ENCODE measurements at places on chromosomes 7 and 10.

- DNase-seq = no peak
These were observed 648.3 kb upstream of the PHF14 start for GRCh38 chr7:10325395-10325794.

- no peak for DNase-seq
These were observed 22.8 kb upstream of the MSMB start for GRCh38 chr10:46068905-46069304.

GRCh38 chr7:106504645-106505044 is 156.3 kb downstream of the CCDC71L start:
- DNase-seq = no peak

GRCh38 chr7:75727881-75728593 is 10.7 kb downstream of the HIP1 start:
- peak; percentile 77 for DNase-seq

DNA sequence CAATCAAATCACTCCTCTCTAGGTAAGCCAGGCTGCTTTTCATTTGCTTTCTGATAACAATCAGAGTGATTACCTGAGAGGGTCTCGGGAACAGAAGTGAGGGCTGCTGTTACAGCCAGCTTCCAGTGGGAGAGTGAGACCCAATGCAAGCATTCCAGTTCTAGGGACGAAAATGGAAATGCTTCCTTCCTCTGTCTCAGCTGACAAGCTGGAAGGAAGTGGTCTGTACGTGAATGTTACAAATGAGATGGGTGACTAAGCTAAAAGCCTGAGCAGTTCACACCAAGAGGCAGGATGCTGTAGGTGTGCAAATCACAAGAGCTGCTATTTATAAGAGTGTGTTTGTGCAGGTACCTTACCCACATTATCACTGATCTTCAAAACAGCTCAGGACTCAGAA is 772.4 kb downstream of the GRID1 start:
- DNase-seq = no peak

DNA sequence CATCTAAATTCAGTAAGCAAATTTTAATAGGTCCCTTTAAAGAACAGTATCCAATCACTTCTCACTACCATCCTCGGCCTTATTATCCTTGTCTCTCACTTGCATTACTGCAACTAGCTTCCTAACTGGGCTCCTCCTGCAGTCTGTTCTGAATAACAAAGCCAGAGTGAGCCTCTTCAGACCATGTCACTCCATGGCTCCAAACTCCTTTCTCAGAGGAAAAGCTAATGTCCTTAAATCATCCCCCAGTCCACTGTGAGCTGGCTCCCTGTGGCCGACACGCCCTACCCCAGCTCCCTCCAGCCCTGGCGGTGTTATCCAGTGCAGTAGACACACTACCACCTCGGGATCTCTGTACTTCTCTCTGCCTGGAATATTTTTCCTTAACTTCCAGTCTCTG is 80.0 kb downstream of the EPC1 start:
- DNase-seq = no peak

- no peak for DNase-seq
These were observed 41.9 kb downstream of the SPAM1 start for GRCh38 chr7:123966936-123967335.

GRCh38 chr7:2894118-2894940 is 50.2 kb upstream of the GNA12 start:
- DNase-seq = no peak

GRCh38 chr7:45173596-45174327 is 16.2 kb downstream of the RAMP3 start:
- DNase-seq = peak; percentile 72

- DNase-seq = no peak
These were observed 29.2 kb upstream of the CLDN4 start for GRCh38 chr7:73801577-73801976.

- no peak for DNase-seq
These were observed 40.0 kb downstream of the SYPL1 start for GRCh38 chr7:106071999-106072714.

DNA sequence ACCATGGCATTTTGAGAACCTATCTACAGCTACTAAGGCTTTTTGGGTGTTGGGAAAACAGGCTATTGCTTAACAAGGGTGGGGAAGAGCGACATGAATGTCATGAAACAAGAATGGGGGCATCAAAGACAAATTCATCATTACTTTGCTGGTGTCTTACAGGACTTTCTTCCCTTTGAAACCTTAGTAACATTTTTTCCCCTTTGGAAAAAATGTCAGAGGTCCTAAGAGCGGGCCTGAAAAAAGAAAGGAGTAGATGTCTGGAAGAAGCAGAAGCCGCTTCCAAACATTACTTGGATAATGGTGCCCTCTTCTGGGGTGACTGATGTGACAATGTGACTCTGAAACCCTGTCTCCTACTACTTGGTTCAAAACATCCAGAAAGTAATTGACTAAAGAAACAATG is 3.8 kb upstream of the DDX50 start:
- no peak for DNase-seq

GRCh38 chr7:147535701-147536111 is 1054.9 kb upstream of the C7orf33 start:
- no peak for DNase-seq

DNA sequence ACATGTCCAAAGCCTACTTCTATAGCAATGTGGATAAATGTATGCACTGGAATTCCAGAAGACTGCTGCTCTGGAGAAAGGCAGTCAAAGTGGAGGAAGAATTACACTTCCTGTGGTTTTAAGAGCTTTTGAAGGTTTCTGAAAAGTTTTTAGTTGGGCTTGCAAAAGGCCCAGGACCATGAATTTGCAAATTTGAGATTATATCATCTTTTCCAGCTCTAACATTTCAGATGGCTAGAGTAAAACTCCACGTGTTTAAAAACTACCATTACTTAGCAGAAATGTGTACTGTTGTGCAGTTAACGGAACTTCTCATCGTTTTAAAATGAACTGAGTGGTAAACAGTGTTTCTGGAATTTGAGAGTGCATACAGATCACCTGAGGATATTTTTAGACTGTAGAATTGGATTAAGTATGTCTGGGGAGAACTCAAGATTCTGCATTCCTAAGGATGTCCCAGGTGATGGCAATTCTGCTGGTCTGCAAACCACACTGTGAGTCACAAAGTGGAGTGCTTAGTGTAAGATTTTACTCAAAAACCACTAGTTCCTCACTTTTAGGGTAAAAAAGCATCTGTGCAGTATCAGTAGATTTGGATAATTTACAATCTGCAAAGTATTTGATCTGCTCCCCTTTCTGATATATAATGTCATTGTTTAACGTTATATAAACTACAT is 32.9 kb upstream of the CCDC71L start:
- DNase-seq = no peak

DNA sequence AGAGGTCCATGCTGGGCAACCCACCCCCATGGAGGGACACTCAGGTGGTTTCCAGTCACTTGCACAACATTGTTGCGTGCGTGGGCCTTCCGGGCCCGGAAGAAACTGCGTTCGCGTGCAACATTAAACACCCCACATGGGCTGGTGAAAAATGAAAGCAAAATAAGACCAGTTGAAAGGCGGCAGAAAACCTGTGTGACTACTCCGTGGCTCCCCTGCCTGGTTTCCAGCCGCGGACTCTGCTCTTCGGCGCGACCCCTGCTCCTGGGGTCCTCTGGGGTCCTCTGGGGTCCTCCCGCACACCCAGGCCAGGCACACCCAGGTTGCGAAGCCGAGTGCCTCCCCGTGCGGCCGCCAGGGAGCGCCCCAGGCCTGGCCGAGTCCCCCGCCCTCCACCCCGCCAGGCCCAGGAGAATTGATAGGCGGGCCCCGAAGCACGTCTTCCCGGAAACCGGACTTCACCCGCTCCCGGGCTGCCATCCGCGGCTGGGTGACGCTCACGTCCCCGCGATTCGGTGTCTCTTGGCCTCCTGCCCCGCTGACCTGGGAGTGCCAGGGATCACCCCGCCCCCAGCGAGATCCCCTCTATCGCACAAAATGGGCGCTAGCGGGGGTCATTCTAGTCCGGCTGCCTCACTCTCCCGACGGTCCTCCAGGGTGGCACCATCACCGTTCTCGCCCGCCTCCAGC is 1.9 kb upstream of the SH2D4B start:
- peak; percentile 84 for DNase-seq

GRCh38 chr10:116687633-116688032 is 54.7 kb downstream of the HSPA12A start:
- DNase-seq = no peak

DNA sequence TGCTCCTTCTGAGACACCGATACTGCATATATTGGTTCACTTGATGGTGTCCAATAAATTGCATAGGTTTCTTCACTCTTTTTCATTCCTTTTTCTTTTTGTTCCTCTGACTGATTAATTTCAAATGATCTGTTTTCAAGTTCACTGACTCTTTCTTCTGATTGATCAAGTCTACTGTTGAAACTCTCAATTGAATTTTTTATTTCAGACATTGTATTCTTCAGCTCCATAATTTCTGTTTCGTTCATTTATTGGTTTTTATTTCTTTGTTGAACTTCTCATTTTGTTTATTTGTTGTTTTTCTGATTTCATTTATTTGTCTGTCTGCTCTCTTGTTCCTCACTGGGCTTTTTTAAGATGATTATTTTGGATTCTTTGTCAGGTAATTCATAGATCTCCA is 13.6 kb downstream of the CASP7 start:
- DNase-seq = no peak

- no peak for DNase-seq
These were observed 38.1 kb upstream of the R3HCC1L start for GRCh38 chr10:98096316-98096715.

GRCh38 chr10:3484306-3485056 is 300.5 kb downstream of the KLF6 start:
- DNase-seq = no peak

- no peak for DNase-seq
These were observed 69.5 kb upstream of the ZNF438 start for GRCh38 chr10:31101123-31101522.

DNA sequence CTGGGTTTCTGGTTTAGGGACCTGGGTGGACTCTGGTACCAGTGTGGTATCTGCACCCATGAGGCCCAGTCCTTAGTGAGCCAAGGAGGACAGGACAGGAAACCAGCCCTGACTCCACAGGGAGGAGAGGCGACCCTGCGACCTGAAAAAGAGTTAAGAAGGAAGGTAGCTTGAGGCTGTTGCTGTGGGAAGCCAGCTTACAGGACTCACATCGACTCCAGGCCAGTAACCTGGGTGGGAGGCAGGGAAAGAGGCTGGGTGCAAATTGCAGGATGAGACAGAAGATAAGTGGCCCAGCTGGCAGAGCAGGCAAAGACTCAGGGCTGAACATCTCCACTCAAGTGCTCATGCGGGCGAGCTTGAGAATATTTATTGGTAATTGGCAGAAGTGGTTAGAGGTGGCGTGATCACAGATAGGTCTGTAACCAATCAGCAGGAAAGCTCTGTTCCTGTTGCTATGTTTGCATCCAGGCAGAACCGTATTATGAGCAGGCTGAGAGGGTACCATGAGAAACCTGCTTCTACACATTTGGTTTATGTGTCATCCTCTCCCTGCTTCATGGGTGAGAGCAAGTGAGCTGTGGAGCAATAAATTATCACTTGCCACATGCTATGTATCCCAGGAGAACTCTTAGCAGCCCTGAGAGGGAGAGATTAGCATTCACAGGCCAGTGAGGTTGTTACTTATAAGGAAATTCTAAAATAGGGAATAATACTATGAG is 11.0 kb downstream of the TLL2 start:
- DNase-seq = no peak

- DNase-seq = no peak
These were observed 7.6 kb downstream of the LOXL4 start for GRCh38 chr10:98260350-98260749.

DNA sequence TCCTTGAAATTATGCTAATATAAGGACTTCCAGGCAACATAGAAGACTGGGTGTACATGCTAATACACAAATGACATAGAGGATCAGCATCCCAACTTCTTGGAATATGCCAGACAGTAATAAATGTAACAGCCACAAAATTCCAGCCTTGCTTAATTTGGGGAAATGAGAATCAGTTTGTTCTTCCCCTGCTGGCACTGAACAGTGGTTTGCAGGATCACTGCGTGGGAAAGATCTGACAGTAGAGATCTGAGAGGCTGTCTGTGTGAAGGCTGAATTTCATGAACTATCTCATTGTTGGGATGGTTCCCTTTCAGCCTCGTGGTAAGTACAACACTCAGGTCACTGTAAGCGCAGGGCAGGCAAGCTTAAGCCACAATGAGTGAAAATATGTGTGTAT is 1078.0 kb downstream of the LRMDA start:
- DNase-seq = no peak

- DNase-seq = no peak
These were observed 961.5 kb downstream of the KCNMA1 start for GRCh38 chr10:76675951-76676587.

DNA sequence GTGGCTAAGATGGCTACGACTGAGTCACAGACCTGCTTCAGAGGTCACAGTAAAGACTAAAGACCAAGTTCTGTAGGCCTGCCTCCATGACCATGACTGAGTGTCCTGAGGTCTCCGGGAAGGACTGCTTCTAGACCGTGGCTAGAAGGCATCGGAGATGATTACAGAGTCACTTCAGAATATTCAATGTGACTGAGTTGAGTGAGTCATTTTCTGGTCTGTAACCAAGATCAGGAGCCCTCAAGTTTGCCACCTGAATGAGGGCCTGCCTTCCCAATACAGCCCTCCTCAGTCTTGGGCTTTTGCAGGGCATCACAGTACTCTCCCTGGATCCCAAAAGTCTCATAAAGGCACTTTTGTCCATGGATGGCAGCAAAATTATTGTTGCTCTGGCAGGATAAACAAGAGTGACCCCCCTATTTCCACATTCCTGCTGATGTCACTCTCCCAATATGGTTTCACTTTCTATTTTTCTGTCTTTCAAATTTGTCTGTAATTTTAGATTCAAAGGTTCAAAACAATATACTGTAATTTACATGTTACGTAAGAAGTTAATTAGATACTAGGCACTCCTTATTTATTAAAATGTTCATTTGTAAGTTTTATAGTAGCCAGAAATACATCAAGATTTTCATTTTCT is 47.7 kb upstream of the ZNF92 start:
- DNase-seq = no peak

- DNase-seq = no peak
These were observed 76.2 kb upstream of the ICA1 start for GRCh38 chr7:8338206-8338605.

DNA sequence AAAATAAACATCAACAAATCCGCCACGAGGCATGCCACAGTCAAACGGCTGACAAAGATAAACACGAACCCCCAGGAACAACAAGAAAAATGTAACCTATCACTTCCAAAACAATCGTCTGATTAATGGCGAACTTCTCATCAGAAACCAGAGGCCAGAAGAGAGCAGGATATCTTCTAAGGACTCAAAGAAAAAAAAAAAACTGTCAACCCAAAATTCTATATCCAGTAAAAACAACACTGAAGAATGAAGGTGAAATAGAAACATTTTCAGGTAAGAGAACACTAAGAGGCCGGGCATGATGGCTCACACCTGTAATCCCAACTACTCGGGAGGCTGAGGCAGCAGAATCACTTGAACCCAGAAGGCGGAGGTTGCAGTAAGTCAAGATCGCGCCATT is 54.3 kb downstream of the SLC29A4 start:
- no peak for DNase-seq

- no peak for DNase-seq
These were observed 322.0 kb upstream of the ZNF32 start for GRCh38 chr10:43970717-43971116.

GRCh38 chr10:34538281-34538829 is 276.7 kb downstream of the PARD3 start:
- DNase-seq = no peak

- no peak for DNase-seq
These were observed 63.3 kb upstream of the NANOS1 start for GRCh38 chr10:118966076-118966849.

GRCh38 chr7:105016068-105016708 is 2.2 kb downstream of the KMT2E start:
- DNase-seq = no peak

Measured in chondrocyte (in vitro differentiated cells).